ENCODE measurements at places on chromosomes 1 and 21. TPM values are rescaled to one million over a fixed set of nuclear protein-coding genes. Genes with fewer than 3 reads are reported as not detected.

DNA sequence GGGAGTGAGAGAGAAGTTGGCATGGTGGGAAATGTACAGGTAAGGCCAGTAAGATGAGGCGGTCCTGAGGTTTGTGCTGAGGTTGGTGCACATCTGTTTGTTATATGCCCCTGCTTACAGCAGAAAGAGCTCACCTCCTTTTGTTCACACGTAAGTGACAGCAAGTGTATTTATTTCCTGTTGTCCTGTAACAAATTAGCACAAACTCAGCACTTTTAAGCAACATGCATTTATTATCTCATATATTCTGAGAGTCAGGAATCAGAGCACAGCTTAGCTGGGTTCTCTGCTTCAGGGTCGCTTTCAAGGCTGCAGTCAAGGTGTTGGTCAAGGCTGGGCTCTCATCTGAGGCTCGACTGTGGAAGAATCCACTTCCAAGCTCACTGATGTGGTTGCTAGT lies 45.8 kb downstream of the TENT5C start:
- H3K27ac ChIP-seq, result no peak overlapping the region
- H3K4me3 ChIP-seq, result no peak overlapping the region
- peaks cover 9% of the 10 kb centered on the region for H3K4me1 ChIP-seq
- H3K27me3 ChIP-seq, result peaks cover 4% of the 10 kb centered on the region
- DNase-seq, result no peak
- H3K36me3 ChIP-seq, result no peaks in the 10 kb centered on the region

GRCh38 chr1:115973154-115973553 lies 3.2 kb upstream of the SLC22A15 start:
- H3K36me3 ChIP-seq, result no peaks in the 10 kb centered on the region
- no peak for DNase-seq
- no peak overlapping the region for H3K4me3 ChIP-seq

DNA sequence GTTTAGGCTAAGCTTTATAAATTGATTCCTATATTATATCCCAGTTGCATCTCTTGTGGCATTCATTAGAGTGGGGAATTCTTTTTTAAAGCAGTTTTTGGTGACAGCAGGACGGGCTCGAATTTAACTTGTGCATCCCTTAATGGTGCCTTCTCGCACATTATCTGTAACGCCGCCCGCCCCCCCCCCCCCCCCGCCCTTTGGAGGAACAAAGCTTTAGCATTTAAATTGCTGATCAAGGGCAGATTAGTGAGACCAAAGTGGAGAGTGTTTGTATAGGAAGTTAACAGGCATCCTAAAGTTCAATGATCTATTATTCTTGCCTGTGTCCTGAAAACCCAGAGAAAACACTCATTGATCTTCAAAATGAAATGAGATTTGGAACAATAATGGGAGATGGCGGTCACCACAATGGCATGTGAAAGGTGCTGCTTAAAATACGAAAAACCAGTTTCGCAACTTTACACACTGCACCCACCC lies 2.2 kb downstream of the LMO4 start:
- H3K36me3 ChIP-seq, result peaks cover 2% of the 10 kb centered on the region
- H3K4me3 ChIP-seq, result peak overlapping the region; percentile 92
- no peak for DNase-seq
- no peaks in the 10 kb centered on the region for H3K27me3 ChIP-seq
- peaks cover 78% of the 10 kb centered on the region for H3K4me1 ChIP-seq
- peak overlapping the region; percentile 97 for H3K27ac ChIP-seq

DNA sequence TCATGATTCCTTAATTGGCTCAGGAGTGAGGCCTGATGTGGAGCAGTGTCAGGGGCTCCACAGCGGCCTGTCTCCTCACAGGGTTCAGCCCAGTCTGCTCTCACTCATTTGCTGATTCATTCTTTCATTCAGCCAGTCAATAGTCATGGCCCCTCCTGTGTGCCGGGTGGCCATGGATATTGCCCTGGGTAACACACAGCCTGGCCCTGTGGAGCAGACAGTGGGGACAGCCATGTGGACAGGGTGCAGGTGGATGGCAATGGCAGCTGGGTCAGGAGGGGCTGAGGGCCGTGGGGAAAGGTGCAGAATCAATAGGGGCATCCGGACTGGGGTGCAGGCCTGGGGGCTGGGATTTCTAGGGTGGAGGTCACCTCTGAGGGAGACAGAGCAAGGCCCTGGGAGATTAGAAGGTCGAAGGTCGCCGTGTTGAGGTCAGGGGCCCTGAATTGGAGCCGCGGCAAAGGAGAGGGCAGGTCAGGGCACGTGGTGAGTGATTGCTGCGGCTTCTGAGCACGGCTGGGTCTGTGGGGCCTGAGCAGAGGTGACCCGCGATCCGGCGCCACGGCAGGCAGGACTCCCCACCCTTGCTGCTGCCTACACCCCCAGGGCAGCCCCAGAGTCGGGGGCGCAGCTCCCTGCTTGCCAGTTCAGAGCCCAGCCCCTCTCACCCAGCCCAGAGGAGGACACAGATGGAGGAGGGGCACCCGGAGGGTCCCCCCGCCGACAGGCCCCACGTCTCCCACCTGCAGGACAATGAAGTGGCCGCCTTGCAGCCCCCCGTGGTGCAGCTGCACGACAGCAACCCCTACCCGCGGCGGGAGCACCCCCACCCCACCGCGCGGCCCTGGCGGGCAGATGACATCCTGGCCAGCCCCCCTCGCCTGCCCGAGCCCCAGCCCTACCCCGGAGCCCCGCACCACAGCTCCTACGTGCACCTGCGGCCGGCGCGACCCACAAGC lies 33.4 kb downstream of the SLC19A1 start:
- DNase-seq, result peak; percentile 12
- peaks cover 57% of the 10 kb centered on the region for H3K36me3 ChIP-seq
- no peak overlapping the region for H3K27ac ChIP-seq
- H3K4me3 ChIP-seq, result no peak overlapping the region
- no peaks in the 10 kb centered on the region for H3K4me1 ChIP-seq
- H3K27me3 ChIP-seq, result no peaks in the 10 kb centered on the region

GRCh38 chr1:73056826-73057225 lies 774.5 kb upstream of the NEGR1 start:
- no peak for DNase-seq
- no peaks in the 10 kb centered on the region for H3K36me3 ChIP-seq
- H3K27ac ChIP-seq, result no peak overlapping the region

- H3K4me1 ChIP-seq, result no peaks in the 10 kb centered on the region
- no peak overlapping the region for H3K4me3 ChIP-seq
- no peak overlapping the region for H3K27ac ChIP-seq
- no peak for DNase-seq
Measured at GRCh38 chr1:92544756-92545165, 58.0 kb upstream of the GFI1 start.

- H3K4me3 ChIP-seq, result no peak overlapping the region
- peaks cover 5% of the 10 kb centered on the region for H3K4me1 ChIP-seq
- peaks cover 95% of the 10 kb centered on the region for H3K36me3 ChIP-seq
- H3K27me3 ChIP-seq, result no peaks in the 10 kb centered on the region
- H3K27ac ChIP-seq, result no peak overlapping the region
Measured at GRCh38 chr1:180185971-180186645, 31.4 kb downstream of the QSOX1 start.

DNA sequence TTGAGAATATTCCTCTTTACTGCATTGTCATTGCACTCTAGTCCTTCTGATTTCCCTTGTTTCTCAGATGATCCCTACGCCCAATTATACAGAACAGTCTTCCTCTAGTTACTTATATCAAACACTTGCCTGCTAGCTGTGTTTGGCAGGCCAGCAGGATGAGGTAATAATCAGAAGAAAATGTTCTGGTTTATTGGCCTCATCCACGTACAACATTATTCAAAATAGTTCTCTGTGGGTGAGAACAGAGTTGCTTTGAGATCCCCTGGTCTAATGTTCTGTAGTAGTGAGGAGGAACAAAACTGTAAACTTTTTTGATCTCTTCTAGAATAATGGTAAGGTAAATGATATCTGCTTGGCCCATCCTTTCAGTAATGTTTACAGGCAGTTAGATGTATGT lies 22.3 kb upstream of the C1orf105 start:
- H3K4me3 ChIP-seq, result no peak overlapping the region
- no peak for DNase-seq
- H3K36me3 ChIP-seq, result no peaks in the 10 kb centered on the region

DNA sequence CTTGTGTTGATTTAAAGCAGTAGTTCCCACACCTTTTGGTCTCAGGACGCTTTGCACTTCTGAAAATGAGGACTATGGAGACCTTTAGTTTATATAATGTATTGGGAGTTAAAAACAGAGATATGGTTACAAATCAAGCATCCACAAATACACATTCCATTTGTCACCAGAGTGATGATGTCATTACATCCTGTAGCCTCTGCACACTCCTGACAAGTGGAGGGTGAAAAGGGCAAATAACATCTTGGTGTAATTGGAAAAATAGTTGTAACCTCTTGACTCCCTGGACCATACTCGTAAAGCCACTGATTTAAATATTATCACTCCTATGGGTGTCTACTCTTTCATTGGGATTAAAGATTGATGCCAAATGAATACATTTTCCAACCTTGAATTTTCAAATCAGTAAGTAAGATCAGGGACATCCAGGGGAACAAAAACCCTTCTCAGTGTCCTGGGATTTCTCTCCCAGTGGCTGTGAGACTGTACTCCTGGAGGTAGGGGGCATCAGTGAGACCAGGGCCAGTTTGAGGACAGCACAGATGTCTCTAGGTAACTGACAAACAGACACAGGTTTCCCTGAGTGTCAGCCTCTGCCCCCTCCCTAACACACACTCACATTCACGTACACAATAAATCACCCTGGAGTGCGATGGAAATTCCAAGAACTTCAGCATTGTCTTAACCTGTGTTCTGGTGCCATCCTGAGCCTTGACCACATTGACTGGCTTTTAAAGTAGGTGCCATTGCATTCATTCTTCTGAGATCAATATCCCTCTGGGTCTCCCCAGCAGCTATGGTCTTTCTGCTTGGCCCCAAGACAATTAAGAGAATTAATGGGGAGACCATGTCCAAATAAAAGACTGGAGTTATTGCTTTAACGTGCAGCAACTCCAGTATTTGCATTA lies 63.0 kb downstream of the NR5A2 start:
- no peaks in the 10 kb centered on the region for H3K36me3 ChIP-seq
- no peak for DNase-seq
- peaks cover 5% of the 10 kb centered on the region for H3K4me1 ChIP-seq
- H3K27me3 ChIP-seq, result no peaks in the 10 kb centered on the region

DNA sequence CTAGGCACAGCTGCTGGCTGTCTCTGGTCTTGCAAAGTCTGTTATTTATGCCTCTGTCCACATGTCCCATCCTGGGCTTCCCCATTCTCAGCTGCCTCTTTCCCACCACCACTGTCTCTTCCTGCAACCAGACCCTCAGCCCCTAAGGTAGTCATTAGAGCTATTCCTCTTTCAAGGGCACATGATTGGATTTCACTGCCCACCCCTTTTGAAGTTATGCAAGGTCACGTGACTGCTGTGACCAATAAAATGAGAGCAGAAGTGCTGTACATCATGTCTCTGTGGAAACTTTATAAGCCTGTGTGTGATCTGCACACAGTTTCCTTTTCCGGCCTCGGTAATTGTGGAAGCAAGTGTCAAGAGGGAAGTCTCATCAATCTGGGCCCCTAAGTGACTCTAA lies 136.6 kb upstream of the HMGB4 start:
- no peak overlapping the region for H3K4me3 ChIP-seq
- no peak overlapping the region for H3K27ac ChIP-seq
- no peak for DNase-seq

DNA sequence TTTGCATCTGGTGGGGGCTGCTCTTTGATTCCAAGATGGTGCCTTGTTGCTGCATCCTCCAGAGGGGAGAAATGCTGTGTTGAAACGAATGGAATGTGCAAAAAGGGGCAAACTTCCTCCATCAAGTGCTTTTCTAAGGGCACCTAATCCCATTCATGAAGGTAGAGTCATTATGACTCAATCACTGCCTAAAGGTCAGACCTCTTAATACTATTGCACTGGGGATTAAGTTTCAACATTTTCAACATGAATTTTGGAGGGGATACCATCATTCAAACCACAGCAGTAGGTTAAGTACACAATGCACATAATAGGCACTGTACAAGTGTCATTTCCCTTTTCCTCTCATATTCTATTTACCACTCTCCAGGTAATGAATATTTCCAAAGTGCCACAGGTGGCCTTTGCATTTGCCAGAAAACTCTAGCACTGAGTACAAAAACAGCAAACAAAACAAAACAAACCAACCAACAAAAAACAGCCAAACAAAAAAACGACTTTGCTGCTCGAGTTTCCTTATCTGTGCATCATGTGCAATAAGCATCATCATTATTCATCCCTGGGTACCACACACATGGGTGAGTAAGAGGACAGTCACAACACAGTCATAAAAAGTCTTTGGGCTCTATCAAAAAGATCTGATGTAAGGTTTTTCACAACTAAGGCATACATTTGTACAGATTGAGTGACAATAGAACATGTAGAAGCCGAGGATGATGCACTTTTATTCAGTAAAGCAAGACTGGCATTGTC lies 42.5 kb downstream of the IFI44 start:
- no peaks in the 10 kb centered on the region for H3K4me1 ChIP-seq
- H3K27ac ChIP-seq, result no peak overlapping the region
- H3K36me3 ChIP-seq, result no peaks in the 10 kb centered on the region
- no peak for DNase-seq
- H3K4me3 ChIP-seq, result no peak overlapping the region
- H3K27me3 ChIP-seq, result no peaks in the 10 kb centered on the region

DNA sequence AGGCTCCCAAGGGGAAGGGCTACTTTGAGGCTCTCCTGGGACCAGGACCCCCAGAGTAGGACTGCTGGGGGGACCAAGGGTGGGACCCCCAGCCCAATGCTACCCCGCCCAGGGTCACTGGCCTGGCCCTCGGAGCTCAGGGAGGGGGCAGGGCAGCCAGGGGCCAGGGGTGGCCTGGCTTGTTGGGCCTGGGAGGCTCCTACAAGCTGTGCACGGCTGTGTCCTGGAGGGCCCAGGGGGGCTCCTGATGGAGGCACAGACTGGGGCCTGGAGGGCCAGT lies 2.2 kb downstream of the HES4 start:
- H3K27ac ChIP-seq, result no peak overlapping the region
- peak overlapping the region; percentile 77 for H3K4me3 ChIP-seq
- peaks cover 45% of the 10 kb centered on the region for H3K4me1 ChIP-seq

DNA sequence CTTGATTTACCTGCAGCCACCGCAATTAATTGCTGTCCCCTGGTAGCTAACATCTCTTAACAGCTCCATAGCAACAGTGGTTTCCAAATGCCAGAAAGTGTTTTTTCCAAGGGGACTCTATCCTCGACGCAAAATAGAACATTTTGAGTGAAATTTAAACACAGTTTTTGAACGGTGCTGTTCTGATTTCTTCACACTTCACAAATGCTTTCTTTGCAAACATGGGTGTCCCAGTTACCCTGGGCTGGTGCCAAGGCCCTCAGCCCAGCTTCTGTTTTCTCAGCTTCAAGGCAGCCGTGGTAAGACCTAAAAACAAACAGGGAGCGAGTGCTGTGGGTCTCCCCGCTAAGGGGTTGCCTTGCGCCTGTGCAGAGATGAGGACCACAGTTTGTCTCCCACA lies 147.3 kb upstream of the VAMP3 start:
- peaks cover 44% of the 10 kb centered on the region for H3K4me1 ChIP-seq
- H3K27ac ChIP-seq, result no peak overlapping the region
- H3K27me3 ChIP-seq, result peaks cover 17% of the 10 kb centered on the region
- DNase-seq, result no peak

- H3K27me3 ChIP-seq, result no peaks in the 10 kb centered on the region
- peaks cover 75% of the 10 kb centered on the region for H3K4me1 ChIP-seq
Measured at GRCh38 chr1:15627343-15627988, 10.2 kb downstream of the DDI2 start.

The HPDL gene
- not detected for total RNA-seq

The C1orf174 gene
- 11.7 TPM for total RNA-seq

The SPRR4 gene
- total RNA-seq, result not detected

The GSTM5 gene
- 2.4 TPM for total RNA-seq

The SPRR2A gene
- total RNA-seq, result not detected

The HSD3B2 gene
- total RNA-seq, result not detected

All from left ventricle myocardium inferior (tissue), 1 donor.